ENCODE measurements at places on chromosomes 4 and X.
A peak's percentile ranks its signal among the peaks of the same experiment; 100 is the strongest.

- DNase-seq, result no peak
Measured at GRCh38 chr4:63937961-63938360, 471.3 kb downstream of the TECRL start.

DNA sequence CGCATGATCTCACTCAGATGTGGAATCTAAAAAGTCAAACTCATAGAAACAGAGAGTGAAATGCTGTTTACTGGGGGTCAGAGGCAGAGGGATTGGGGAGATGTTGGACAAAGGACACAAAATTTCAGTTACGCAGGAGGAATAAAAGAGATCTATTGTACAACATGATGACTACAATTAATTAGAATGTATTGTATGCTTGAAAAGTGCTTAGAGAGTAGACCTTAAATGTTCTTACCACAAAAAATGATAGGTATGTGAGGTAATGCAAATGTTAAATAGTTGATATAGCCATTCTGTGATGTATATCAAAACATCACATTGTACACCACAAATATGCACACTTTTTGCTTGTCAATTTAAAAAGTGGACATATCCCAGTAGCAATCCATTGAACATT, 36.1 kb upstream of the PHKA2 start:
- no peak for DNase-seq

- DNase-seq, result peak; percentile 52
Measured at GRCh38 chr4:173332963-173333657, 1.0 kb downstream of the HMGB2 start.

GRCh38 chr4:15513545-15513944, 43.9 kb downstream of the CC2D2A start:
- DNase-seq, result no peak

Measured in CD4-positive, alpha-beta T cell treated with Interleukin-2 at 100 ng/mL for 4 hours (primary cell).